CD4-positive, alpha-beta T cell treated with Interleukin-17A for 1 hour (primary cell): ENCODE measurements at places on chromosomes 6 and 20.

GRCh38 chr6:101458826-101459225 is 65.3 kb downstream of the GRIK2 start:
- DNase-seq, result no peak

- no peak for DNase-seq
These were observed 19.1 kb downstream of the XRN2 start for GRCh38 chr20:21322083-21322710.

DNA sequence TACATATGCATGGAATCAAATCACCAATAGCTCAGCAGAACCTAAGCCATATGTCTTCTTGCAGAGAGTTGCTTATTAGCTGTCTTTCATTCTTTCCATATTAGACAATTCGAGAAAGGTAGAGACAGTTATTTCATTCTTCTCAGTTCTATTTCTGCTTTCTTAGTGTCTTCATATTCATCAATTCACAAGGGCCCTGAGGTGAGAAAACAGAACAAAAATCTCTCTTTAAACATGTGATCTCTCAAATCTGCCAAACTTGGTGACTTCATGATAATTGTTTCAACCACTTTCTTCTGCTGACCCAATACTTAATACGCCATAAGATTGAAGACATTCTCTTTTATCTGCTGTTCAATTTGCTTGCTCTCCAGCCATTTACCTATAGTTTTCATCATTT is 229.7 kb upstream of the MARCKS start:
- no peak for DNase-seq

GRCh38 chr6:150691463-150691862 is 91.8 kb downstream of the PLEKHG1 start:
- DNase-seq, result no peak

DNA sequence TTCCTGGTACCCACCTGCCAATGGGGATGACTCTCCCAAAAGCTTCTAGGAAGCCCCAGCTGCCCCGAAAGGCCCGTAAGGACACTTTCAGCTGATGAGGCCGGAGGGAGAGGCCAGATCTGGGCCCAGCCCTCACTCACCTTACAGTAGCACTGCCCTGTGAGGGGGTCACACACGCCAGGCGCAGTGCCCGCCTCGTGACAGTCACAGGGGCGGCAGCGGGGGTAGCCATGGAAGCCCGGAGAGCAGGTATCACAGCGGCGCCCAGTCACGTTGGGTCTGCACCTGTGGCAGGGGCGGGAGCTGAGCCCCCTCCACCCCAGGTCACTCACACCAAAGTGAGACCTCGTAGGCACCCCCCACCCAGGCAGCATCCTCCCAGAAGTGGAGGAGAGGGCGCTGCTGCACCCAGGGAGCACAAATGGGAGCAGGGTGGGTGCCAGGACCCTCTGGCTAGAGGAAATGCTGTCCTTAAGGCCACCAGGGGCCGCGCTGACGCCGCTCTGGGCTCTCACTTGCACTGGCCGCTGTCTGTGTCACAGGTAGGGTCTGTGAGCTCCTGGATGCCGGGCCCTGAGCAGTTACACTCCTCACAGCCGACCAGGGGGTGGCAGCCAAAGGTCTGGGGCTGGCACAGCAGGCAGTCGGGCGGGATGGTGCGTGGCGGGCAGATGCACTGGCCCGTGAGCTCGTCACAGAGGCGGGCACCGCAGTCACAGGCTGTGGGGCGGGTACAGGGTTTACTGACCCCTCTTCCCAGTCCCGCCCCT is 25.1 kb downstream of the ADRM1 start:
- DNase-seq, result no peak

DNA sequence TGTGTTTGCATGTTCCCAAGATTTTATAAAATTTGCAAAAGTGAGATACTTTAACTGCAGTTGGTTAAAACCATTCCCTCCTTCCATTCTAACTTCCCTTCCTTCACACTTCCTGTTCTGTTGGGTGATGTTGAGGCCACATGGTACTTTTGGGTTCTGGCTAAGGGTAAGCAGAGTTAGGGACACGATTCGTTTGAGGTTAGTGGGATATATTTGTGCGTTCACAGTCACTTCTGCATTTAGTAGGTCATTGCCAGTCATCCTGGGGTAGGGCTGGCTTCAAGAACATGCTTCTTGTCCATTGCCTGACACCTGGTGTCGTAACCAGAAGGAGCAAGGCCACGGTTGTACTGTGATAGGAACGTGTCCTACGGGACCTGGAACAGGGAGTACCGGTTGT is 340.1 kb downstream of the ZFAND3 start:
- no peak for DNase-seq

GRCh38 chr20:63890201-63890576 is 4.7 kb upstream of the DNAJC5 start:
- DNase-seq, result no peak

GRCh38 chr6:165774903-165775601 is 112.0 kb upstream of the PDE10A start:
- DNase-seq, result no peak

GRCh38 chr6:29709188-29709587 is 14.0 kb upstream of the HLA-F start:
- DNase-seq, result no peak

- DNase-seq, result no peak
These were observed 532.5 kb downstream of the KIF16B start for GRCh38 chr20:16040742-16041141.

GRCh38 chr6:18053078-18053477 is 65.6 kb upstream of the KIF13A start:
- no peak for DNase-seq

GRCh38 chr6:33428224-33428965 is 8.5 kb downstream of the SYNGAP1 start:
- peak; percentile 54 for DNase-seq
